ENCODE measurements at places on chromosomes 12 and 14.

GRCh38 chr12:64053117-64053516 is 169.0 kb downstream of the KICS2 start:
- no peak for DNase-seq

GRCh38 chr12:14430394-14430986 is 65.0 kb downstream of the ATF7IP start:
- DNase-seq = no peak

GRCh38 chr12:90423965-90424364 is 531.0 kb downstream of the CCER1 start:
- DNase-seq = no peak

- DNase-seq = no peak
These were observed 159.8 kb downstream of the KITLG start for GRCh38 chr12:88420457-88420856.

DNA sequence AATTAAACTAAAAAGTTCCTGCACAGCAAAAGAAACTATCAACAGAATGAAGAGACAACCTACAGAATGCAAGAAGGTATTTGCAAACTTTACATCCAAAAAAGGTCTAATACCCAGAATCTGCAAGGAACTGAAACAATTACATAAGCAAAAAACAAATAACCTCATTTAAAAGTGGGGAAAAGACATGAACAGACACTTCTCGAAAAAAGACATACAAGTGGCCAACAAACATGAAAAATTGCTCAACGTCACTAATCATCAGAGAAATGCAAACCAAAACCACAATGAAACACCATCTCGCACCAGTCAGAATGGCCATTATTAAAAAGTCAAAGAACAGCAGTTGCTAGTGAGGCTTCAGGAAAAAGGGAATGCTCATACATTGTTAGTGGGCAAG is 15.2 kb downstream of the PDE6H start:
- DNase-seq = no peak

- DNase-seq = peak; percentile 60
These were observed 277.9 kb upstream of the FOXG1 start for GRCh38 chr14:28488684-28489083.

GRCh38 chr14:94523265-94523664 is 14.0 kb upstream of the SERPINA12 start:
- DNase-seq = no peak

DNA sequence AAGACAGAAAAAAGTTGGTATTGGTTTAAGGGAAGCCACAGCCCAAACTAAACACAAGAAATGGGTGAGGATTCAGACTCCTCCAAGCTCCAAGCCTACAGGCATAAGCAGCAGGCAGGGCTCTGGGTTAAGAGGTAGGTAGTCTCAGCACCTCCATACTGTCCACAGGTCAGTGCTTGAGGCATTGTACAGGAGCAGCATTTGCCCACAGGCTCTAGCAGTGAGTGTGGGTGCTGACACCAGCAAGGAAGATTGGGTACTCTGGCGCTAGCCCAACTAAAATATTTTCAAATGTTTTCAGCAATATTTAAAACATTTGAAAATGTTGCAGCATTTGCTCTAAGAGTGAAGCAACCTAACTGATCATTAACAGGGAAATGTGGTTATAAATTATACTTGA is 33.1 kb downstream of the FERMT2 start:
- no peak for DNase-seq

DNA sequence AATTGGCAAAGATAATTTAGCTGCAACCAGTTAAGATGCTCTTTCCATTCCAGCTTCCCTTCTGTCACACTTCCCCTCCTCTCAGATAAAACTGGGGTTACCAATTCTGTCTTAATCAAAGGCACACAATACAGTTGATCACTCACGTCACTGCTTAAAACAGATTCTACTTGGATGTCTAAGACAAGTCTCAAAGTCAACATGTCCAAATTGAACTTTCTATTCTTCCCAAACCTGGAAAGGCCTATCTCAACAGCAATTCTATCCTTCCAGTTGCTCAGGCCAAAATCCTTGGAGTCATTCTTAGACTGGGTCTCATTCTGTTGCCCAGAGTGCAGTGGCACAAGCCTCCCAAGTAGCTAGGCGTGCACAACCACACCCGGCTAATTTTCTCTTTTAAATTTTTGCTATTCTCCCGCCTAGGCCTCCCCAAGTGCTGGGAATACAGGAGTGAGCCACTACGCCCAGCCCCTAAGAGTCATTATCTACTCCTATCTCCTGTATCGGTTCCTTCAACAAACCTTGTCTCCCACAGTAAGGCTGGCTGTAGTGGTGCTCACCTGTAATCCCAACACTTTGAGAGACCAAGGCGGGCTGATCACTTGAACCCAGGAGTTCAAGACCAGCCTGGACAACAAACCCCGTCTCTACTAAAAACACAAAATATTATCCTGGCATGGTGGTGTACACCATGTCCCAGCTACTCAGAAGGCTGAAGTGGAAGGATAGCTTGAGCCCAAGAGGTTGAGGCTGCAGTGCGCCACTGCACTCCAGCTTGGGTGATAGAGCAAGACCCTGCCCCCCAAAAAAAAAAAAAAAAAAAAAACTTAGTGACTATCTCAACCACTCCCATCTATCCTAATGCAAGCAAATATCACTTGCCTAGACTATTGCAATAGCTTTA is 4.7 kb downstream of the RPS29 start:
- no peak for DNase-seq

DNA sequence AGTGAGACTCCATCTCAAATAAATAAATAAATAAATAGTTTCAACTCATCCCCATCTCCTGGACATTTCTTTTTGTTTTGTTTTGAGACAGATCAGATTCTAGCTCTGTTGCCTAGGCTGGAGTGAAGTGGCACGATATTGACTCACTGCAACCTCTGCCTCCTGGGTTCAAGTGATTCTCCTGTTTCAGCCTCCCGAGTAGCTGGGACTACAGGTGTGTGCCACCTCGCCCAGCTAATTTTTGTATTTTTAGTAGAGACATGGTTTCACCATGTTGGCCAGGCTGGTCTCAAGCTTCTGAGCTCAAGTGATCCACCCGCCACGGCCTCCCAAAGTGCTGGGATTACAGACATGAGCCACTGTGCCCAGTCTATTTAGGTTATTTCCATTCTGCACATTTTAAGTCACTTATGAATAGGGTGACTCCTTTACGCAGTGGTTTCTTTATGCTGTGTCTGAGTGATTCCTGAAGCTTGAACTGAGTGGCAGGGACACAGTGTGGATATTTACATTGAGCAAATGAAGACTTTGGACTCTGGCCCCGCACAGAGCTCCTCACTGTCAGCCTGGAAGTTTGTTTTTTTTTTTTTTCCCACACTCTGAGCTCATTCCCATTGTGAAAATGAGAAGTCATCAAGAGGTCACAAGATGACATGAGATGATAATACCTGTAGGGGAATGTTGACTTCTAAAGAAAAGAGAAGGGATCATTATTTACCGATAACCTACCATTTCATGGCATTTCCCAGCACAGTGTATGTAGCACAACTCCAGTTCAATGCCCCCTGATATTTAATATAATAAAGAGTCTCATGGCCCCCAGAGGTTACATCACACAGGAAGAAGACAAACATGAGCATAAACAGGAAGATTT is 72.6 kb downstream of the TBX3 start:
- DNase-seq = no peak

- no peak for DNase-seq
These were observed 48.6 kb downstream of the EIF2S3B start for GRCh38 chr12:10554228-10554755.

GRCh38 chr12:121326996-121327674 is 25.1 kb downstream of the ANAPC5 start:
- no peak for DNase-seq

- no peak for DNase-seq
These were observed 50.8 kb upstream of the ZDHHC17 start for GRCh38 chr12:76713130-76713529.

DNA sequence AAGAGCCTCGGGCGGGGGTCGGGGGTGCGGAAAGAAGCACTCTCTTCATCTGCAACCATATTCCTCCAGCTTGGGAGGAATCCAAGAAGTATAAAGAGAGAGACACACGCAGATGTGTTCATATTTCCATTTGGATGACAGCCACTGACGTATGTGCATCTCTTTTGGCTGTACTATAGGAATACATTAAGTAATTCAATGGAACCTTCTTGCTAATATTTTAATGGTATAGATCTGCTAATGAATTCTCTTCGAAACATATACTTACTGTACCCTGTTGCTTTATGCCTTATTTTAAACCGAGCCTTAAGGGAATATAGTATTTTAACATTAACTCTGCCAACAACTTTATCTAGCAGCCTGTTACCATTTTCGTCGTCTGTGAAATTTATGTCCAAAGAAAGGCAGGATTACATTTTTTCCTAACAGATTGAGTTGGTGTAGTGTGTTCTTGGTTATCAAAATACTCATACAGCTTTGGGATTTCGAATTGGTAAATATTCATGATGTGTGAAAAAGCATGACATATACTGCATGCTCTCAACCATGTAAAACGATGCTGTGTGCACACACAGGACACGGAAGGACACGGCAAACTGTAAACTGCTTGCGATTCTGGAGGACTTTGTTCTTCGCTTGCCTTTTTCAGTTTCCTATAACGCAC is 84.5 kb downstream of the CCDC88C start:
- no peak for DNase-seq

- peak; percentile 67 for DNase-seq
These were observed 93.9 kb downstream of the KSR2 start for GRCh38 chr12:117874842-117875434.

DNA sequence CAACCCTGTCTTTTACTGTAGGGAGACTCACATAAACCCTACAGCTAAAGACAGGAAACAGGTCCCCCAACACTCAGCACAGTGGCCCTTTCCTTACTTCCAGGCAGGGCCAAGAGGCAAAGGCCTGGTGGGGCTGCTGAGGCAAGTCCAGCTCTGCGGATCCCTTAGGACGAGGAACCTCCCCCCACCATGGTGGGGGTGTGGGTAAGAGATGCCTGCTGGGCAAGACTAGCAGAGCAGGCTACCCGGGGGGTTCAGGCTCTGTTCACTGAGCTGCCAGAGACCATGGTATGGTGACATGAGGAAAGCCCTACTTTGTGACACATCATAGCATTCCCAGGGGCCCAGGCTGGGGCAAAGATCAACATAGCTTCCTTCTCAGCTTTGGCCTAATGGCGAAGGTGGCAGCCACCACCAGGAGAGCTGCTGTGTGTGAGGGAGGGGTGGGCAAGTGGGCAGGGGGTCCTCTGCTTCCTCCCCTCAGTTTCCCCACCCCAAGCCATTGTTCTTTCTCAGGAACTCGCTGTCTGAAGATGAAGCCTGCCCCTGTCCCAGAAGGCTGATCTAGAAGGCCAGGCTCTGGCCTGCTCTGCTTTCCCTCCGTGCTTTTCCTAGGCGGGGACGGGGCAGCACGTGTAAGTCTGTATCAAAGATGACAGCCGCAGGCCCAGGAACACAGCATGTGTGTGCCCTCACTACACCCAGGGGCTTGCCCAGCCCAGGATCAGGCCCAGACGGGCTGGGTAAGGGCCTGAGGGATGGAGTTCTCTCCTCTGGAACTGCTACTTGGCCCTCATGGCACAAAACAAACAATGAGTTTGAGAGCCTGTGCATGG is 10.1 kb upstream of the TINF2 start:
- DNase-seq = no peak

DNA sequence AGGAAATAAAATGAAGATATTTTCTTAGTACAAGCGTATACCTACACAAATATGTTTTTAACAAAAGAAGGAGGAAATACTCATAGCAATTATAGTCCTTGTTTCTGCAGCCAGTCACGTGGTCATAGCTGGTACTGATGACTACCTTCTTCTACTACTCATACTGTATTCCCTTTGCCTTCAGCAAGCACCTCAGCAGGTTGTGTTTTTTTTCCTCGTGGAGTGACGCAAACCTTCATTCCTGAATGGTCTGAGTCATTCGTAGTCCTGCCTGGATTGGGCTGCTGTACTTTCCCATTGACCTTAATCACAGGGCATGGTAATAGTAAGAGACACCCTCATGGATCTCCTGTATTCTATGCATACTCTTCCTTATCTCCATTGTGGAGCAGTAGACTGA is 25.7 kb upstream of the SLC16A7 start:
- DNase-seq = no peak

DNA sequence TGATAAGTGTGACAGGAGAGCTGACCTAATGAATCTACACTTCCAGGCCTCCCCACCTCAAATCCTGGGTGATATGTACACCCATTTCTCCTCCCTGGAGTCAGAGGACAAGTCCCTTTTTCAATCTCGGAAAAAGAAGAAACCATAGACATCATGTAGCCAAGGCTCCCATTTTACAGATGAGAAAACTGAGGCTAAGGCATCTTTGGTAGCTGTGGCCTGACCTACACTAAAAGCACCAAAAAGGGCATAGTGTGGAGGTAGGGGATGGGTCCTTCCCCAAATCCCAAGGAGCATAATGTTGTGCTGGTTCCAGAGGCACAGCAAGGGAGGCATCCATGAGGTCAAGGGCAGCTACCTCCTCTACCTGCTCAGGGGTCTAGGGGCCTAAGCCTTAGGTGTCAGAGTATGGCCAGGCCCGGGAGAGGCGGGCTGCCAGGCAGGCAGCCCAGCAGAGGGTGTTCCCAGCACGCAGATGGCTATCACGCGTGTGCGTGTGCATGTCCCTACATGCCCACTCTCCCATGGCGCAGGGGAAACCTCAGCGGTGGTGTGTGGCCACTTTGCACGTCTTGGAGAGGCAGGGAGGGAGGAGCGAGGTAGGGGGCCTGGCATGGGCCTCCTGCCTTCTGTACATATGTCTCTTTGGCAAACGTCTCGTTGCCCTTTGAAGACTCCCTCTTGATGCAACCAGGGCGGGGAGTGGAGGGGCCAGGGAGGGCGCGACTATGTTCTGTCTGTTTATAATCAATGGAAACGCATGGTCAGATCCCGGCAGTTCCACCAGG is 2.5 kb downstream of the PGF start:
- no peak for DNase-seq

GRCh38 chr14:90443161-90444076 is 46.6 kb downstream of the CALM1 start:
- no peak for DNase-seq

DNA sequence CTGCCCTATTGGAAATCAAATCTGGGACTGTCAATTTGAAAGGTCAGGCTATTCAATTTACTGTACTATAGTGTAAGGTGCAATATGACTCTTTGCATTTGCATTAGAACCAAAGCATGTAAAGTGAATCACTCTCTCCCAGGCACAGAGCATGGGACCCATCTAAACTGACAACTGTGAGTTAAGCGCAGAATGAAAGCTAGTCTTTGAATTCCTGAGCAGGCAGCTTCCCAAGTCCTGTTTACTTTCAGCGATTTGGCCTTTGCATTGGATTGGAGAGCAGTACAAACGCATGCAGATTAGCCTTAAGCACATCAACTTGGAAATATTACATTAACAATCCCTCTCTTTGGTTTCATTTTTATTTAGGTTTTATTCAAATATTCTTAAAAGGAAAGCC is 74.6 kb downstream of the RERG start:
- DNase-seq = no peak

DNA sequence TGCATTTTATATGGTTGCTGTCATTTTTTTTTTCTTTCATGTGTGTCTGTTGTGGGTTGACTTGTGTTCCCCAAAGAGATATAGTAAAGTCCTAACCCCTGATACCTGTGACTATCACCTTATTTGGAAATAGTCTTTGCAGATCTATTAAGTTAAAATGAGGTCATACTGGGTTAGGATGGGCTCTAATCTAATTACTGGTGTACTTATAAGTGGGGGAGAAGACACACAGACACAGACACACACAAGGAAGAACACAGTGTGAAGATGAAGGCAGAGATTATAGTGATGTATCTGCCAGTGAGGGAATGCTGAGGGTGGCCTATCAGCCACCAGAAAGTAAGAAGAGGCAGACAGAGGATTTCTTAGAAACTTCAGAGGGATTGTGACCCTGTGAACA is 318.4 kb upstream of the ATP2B1 start:
- DNase-seq = no peak

Data from OCI-M1 (cell line).